ENCODE measurements at places on chromosomes 3 and 15.

DNA sequence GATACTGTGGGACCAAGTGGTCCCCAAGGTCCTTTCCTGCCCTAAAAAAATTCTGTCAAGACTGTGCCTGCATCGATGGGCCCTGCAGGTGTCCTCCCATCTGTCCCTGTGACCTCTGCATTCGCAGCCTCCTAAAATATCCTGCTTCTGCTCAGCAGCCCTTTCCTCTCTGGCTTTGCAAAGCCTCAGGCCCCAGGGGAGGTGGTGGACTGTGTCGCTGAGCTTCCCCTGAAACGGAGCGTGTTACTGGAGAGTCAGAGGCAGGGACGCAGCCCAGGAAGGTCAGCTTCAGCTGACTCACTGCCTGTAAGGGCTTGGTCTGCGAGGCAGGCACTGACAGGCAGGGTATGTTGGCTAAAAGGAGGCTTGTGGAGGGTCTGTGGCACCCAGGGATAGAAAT lies 110.0 kb downstream of the RAB11A start:
- no peak for DNase-seq

- no peak for DNase-seq
Observed at GRCh38 chr15:73751511-73751898, 1.6 kb downstream of the INSYN1 start.

- no peak for DNase-seq
Observed at GRCh38 chr3:53346514-53346913, 829 bp downstream of the DCP1A start.

GRCh38 chr3:64047787-64048186 lies 24.5 kb upstream of the PSMD6 start:
- no peak for DNase-seq

GRCh38 chr3:124258057-124258500 lies 266.2 kb upstream of the ROPN1 start:
- peak; percentile 2 for DNase-seq

DNA sequence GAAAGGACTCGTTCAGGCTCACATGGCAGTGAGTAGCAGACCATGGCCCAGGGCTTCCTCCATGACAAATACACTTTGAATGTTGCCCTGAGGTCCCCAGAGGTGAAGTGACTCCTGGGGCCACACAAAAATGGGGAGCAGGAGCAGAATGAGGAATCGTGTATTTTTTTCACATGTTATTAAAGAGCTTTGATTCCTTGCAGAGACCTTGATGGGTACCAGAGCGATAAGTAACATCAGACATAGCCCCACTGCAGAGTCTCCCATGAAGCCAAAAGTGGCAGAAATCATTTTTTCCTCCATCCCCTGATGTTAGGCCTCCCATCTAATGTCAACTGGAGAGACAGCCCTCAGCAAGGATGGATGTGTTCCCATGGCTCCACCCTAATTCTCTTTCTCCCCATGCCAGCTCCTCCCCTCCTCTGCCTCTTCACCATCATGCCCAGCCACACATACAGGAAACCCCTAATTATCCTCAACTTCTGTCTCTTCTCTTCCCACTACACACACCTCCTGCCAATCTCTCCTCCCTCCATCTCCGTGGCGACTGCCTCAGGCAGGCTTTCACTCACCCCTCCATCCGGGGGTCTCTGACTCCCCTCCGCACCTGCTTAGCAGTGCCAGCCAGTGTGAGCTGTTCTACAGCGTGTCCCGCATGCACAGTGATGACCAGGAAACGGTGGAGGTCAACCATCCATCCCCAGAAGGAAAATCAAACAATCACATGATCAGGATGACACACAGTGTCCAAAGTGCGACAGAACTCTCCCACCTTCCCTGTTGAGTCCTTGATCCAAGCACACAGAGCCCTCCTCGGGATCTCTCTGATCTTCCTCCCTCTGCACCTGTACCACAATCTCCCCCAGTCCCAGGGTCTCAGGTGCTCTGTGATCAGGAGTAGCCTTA lies 7.1 kb upstream of the SSUH2 start:
- DNase-seq, result no peak

DNA sequence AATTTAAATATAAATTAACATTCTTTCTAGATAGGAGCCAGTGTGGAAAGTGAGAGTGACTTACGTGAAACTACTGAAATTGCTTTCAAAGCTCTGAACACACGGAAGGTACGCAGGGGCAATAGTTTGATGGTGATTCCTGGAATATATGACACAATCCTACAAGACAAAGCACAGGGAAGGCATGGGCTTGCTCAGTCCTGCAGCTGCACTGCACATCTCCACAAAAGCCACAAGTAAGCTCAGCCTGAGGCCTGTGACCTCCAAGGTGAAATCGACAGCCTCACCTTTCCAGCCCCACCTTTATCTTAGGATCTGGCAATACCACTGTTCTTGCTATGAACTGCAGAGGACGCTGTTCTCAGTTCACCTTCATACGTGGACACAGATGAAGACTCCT lies 109.3 kb upstream of the SCN10A start:
- no peak for DNase-seq
